CD14-positive monocyte (primary cell): ENCODE measurements at places on chromosomes 2 and 18. TPM values are rescaled to one million over a fixed set of nuclear protein-coding genes. Genes with fewer than 3 reads are reported as not detected.
A peak's percentile ranks its signal among the peaks of the same experiment; 100 is the strongest.

DNA sequence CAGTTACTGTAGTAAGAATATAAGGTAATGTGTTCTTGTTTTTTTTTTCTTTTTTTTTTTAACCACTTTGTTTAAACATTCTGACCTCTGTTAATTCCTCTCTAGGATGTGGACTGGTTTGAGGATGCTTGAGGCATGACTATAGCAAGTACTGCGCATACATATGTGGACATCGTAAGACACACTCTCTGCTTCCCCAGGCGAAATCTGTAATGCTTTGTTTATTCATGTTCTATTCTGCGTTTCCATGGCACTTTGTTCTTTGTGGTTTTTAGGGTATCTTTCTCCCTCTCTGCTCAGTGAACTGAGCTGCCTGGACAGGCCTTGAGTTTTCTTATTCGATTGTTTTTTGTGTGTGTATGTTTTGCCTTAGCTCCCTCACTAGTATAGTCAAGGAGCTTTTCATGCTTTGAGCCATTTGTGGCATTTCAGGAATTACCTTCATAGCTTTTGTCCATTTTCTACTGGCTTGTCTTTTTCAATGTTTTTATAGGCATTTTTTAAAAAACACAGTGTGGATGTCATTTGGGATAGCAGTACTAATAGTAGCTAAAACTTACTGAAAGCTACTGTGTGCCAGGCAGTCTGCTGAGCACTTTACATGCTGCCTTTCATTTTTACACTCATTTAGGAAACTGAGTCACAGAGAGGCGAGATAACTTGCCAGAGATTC, 1.9 kb upstream of the SH3BP4 start:
- DNase-seq, result no peak

- no peak for DNase-seq
Measured at GRCh38 chr2:108920686-108921085, 68.3 kb downstream of the EDAR start.

DNA sequence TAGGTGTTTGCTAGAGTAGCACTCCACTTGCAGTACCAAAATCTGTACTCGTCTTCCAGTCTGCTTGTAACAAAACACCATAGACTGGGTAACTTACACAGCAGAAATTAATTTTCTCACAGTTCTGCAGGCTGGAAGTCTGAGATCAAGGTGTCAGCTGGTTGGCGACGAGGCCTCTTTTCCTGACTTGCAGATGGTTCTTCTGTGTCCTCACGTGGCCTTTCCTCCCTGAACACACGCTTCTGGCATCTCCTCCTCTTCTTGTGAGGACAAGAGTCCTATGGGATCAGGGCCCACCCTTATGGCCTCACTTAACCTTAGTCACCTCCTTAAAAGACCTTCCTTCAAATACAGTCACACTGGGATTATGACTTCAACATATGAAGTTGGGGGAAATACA, 493.5 kb upstream of the MYT1L start:
- no peak for DNase-seq

- peak; percentile 86 for DNase-seq
Measured at GRCh38 chr2:215680605-215681598, 245.0 kb upstream of the FN1 start.

- no peak for DNase-seq
Measured at GRCh38 chr2:68906716-68907115, 35.5 kb upstream of the BMP10 start.

DNA sequence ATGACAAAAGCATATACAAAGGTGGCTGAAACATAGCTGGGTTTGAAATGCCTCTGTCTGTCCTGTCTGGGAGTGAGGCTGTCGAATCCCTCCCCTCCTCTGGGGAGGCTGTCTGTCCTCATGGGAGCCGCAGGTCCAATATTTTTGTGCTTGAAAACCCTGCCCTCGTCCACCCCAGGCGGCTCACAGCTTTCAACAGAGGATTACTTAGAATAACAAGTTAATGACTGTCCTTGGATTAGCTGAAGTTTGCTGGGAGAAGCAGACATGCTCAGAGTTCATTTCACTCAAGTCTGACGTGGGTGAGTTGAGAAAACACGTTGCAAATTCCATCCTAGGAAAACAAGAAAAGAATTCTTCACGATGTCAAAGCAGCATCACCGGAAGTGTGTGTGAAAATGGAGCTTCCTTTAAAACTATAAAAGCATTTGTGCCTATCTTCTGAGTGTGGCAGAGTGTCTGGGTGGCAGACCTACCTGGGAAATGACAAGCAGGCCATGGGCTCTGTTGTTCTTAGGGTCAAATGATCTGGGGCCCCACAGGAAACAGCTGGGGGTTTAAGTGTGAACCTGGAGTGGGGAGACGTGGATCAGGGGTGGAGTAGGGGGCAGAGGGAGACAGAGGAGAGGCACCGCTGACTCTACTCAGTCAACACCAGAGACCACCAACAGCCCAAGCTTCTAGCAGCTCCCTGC, 77.1 kb downstream of the DDX1 start:
- DNase-seq, result no peak

DNA sequence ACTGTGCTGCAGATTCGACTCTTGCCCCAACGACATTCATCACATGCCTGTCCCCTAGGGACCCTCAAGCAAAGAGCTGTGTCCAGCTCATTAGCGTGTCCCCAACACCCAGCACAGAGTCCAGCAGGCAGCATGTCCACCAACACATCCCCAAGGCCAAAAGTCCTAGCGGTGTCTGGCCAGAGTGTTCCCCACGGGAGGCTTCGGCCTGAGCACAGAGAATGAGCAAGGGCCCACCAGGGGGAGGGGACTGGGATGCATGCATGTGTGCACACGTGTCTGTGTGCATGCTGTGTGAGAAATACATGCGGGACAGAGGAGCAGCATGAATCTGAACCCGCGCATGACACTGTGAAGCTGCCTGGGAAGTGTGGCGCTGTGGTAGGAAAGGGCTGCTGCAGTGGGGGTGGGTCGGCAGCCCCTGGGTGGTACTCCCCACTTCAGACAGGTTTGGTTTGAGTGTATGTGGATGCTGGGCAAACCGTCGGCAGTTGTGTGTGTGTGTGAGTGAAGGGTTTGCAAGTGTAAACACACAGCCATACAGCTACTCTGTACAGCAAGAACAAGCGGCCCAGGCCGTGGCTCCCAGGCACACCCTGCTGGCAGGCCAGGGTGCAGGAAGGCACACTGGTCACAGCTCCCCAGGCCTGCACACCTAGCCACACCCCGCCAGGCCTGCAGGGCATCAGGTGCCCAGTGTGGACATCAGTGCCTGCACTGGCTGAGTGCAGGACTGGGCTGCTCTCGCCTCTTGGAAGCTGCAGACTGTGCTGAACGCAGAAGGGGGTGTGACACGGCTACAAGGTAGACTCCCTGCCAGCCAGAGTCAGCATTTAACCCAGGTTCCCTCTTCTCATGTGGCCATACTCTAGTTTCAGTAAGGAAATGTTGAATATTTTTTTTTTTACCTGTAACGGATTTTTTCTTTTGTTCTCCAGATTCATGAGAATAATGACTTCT, 19.5 kb upstream of the HES6 start:
- DNase-seq, result no peak

GRCh38 chr2:186892821-186893220, 43.9 kb upstream of the ZSWIM2 start:
- DNase-seq, result no peak

DNA sequence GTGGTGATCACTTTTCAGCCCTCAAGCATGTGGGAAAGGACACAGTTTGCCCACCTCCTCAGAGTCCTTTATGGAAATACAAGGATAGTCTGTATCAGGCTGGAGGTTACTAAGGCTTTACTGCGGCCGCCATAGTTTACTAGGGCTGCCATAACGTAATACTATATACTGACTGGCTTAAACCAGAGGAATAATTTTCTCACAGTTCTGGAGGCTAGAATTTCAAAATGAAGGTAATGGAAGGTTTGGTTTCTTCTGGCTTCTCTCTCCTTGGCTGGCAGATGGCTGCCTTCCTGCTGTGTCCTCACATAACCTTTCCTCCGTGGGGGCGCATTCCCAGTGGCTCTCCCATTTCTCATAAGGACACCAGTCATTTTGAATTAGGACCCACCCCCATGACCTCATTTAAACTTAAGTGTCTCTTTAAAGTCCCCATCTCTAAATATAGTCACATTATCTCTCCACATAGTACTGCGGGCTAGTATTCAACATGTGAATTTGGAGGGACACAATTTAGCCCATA, 12.5 kb upstream of the ATIC start:
- DNase-seq, result no peak

DNA sequence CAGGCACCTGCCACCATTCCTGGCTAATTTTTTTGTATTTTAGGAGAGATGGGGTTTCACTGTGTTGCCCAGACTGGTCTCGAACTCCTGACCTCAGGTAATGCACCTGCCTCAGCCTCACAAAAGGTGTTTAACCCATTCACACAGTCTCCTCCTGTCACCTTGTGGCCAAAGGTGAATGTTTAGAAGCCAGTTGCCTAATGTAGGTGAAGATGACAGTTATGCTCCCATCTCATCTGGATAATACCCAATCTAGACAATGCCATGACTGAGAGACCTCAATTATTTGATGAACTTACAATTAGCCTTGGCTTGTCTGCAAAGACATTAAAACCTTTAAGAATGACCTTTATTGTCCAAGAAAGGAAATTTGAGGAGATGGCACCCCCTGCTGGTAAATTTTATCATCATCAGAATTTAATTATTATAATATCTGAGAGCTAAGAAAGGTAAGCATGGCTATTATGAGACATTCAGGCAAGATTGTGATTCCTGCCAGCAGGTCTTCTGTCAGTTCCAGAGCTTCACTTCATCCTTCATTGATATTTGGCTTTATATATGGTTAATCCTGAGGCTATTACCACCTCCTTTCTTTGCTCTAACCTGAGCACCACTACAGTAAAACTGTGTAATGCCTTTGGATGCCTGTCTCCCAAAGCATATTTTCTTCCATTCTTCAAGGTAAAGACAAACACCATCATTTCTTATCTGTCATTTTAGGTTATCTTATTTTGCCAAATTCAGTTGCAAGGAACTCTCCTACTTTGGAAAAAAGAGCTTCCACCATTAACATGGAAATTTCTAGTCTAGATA, 117.6 kb downstream of the FAM124B start:
- DNase-seq, result peak; percentile 38

C2orf72 gene
- polyA plus RNA-seq, result not detected

DNAH7 gene
- not detected for polyA plus RNA-seq

NT5DC4 gene
- not detected for polyA plus RNA-seq
